HAP-1 (cell line): ENCODE measurements at places on chromosomes 12 and 14.
A peak's percentile ranks its signal among the peaks of the same experiment; 100 is the strongest.

GRCh38 chr14:98754343-98755020 lies 517.5 kb downstream of the BCL11B start:
- no peak for DNase-seq

GRCh38 chr12:50111395-50111692 lies 692 bp upstream of the COX14 start:
- no peak for DNase-seq

DNA sequence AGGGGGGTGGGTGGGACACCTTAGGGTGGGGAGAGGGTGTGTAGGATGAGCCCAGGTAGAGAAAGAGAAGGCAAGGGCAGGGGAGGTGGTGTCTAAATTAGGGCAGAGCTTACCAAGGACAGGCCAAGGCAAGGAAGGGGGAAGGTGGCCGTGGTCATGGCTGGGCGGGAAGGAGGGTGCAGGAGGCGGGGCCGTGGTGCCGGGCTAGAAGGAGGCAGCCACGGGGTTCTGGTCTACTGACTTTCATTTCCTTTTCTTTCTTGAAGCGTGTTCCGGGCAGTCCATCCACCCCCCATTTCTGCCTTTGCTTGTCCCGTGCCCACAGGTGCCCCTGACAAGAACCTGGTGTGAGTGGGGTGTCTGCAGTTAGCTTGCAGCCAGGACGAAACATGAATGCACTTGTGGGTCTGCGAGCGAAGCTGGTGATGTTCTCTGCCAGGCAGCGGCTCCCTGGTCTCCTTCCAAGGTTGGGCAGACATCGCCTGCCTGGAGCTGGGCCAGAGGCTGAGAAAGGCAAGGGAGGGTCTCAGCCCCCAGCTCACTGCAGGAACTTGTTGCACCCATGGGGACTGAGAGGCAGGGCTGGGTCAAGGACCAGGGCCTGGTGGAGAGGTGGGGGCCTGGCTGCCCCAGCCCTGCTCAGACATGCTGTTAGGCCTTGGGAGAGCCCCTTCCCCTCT lies 58.2 kb downstream of the KIF26A start:
- no peak for DNase-seq

DNA sequence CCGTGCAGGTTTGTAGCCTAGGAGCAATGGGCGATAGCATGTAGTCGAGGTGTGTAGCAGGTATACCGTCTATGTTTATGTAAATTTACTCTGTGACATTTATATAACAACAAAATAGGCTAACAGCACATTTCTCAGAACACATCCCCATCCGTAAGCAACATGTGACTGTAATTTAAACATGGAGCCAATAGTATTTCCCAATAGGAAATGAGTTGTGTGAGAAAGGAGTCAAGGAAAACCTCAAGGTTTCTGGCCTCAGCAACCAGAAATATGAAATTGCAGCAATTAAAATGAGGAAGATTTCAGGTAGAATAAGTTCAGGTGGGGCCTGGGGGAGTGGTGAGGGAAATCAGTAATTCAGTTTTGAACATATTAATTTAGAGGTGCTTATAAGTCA lies 136.0 kb downstream of the MSRB3 start:
- DNase-seq: no peak

DNA sequence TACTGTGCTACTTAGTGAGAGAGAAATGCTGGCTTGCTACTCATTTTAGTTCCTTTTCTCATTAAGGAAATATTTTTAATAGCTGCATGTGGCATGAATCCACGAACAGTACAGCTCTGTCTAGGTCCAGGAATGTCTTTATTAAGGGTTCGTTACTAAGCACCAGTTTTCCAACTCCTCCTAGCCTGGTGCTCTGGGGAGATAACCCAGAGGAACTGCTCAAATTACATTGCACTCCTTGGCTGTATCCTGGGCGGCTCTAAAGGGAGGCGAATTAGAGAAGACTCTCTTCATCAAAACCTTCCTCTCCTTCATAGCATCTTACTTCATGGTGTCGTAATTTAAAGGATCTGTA lies 101.3 kb downstream of the PPM1A start:
- no peak for DNase-seq

DNA sequence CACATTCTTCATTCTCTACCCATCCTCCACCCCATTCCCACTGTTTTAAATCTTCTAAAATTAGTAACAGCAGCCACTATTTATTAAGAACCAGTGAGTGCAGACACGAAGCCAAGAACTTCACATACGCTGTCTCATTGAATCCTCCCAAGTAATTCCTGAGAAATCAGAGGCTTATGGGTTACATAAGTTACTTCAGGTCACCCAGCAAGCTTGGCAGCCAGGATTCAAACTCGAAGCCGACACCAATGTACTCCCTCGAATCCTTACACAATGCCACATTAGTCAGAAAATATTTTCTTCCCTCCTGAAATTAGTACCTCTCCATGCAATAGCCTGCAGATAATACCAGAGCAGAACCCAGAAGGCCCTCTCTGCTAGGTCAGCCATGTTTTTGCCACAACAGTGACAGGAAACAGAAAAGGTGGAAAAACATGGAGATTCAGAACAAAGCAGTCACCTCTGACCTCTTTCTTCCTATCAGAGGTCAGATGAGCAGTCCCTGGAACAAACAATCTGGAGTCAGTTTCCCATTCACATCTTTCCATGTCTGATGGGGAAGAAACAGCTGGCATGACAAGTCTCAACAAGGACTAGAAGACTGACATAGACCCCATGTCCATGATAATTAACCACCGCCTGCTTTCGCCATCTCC lies 16.4 kb downstream of the NID2 start:
- DNase-seq: no peak

DNA sequence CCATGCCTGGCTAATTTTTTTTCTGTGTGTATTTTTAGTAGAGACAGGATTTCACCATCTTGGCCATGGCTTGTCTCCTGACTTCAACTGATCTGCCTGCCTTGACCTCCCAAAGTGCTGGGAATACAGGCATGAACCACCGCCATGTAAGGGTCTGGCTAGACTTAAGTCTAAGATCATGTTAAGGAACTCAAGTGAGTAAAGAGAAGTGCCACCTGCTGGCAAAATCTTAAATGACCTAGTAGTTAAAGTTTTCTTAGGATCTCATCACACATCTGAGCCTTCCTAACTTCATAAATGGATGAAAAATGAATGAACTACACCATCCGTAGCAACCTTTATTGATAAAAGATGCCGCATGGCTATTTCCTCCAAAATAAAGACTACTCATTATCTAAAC lies 1.7 kb upstream of the C12orf56 start:
- peak; percentile 30 for DNase-seq

DNA sequence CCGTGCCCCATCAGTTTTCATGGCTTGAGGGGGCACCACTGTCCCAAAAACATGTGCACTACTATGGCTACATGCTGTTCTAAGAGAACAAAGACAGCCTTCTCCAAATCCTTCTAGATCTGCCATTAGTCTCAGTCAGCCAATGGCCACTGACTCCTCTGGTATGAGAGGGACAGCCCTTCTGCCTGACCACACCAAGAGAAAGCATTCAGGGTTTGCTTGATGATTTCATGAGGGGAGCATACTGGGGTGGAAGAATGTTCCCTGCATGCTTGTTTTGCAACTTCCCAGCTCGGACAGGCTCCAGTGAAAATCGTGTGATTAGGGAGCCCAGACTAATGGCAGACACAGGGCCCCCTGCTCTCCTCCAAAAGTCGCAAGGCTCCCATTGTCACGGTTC lies 199.6 kb upstream of the ALG10B start:
- no peak for DNase-seq

- no peak for DNase-seq
Observed at GRCh38 chr14:99158646-99159165, 113.3 kb downstream of the BCL11B start.

GRCh38 chr12:67772267-67773169 lies 124.0 kb downstream of the DYRK2 start:
- peak; percentile 48 for DNase-seq
